Spleen (tissue), 13 donors: ENCODE measurements at places on chromosomes 6 and 20.

GRCh38 chr20:48740712-48741111, 87.1 kb downstream of the PREX1 start:
- no peak for DNase-seq

GRCh38 chr20:48952656-48953055, 31.1 kb downstream of the ARFGEF2 start:
- DNase-seq = no peak

DNA sequence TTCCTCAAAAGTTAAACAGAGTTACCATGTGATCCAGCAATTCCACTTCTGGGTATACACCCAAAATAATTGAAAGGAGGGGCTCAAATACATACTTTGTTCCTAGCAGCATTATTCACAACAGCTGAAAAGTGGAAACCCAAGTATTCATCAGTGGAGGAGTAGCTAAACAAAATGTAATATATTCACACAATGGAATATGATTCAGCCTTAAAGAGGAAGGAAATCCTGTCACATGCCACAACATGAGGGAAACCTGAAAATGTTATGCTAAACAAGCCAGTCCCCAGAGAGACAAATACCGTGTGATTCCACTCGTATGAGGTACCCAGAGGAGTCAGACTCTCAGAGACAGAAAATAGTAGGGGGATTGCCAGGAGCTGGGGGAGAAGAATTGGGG, 44.5 kb downstream of the PXDC1 start:
- DNase-seq = no peak

DNA sequence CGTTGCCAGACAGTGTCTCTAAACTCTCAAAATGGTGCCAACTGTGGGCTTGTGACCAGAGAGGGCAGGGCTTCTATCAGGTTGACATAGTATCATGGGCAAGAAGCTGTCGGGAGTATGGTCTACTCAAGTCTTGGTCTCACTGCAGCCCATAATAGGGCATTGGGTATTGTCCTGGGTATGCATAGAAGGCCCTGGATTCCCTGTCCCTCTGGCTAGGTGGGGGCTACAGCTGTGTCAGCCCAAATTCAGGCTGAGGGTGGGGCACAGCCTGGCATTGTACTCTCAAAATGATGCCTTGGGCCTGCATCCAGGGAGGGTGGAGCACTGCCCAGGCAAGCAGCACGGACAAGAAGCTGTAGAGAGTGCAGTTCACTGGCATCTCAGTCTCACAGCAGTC, 408.8 kb upstream of the MAN1A1 start:
- no peak for DNase-seq

DNA sequence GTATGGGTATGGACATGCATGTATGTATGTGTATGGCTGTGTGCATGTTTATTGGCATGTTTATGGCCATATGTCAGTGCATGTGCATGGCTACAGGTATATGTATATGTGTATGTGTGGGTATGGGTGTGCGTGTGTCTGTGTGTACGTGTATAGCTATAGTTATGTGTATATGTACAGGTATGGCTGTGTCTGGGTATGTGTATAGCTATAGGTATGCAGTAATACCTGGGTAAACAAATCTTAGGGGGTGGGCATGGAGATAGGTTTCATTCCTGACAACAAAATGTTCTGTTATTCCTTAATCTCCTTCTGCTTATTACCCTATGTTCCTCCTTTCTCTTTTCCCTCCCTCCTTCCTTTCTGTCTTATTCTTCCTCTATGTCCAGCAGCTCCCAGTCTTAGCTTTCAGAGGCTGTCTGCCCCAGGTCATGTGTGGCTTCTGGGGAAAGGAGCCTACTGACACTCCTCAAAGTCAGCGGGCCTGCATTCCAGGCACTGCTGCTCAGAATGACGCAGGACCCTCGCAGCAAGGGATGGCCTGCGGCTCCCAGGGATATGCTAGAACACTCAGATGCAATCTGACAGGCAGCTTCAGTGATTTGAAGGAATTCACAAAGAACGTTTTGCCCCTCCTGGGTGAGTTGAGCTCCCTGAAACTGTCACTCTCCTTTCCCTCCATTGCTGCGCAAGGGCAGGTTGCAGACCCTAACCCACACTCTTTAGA, 139.3 kb upstream of the PHACTR1 start:
- no peak for DNase-seq

DNA sequence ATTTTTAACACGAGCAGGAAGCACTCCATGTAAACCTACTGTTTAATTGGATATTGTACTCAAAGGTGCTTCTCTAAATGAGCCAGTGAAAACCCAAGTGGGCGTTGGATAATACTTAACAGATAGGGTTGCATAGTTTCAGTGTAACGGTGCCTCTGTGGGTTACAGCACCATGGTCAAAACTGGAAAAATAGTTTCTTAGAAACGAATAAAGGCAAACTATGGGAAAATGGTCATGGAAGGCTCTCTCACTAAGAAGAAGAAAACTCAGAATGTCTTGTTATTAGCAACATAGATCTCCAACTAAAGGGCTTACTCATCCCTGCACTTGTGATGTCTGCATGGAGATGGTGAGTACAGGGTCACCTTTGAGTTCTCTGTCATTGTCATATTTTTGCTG, 59.1 kb upstream of the NEDD9 start:
- DNase-seq = no peak

DNA sequence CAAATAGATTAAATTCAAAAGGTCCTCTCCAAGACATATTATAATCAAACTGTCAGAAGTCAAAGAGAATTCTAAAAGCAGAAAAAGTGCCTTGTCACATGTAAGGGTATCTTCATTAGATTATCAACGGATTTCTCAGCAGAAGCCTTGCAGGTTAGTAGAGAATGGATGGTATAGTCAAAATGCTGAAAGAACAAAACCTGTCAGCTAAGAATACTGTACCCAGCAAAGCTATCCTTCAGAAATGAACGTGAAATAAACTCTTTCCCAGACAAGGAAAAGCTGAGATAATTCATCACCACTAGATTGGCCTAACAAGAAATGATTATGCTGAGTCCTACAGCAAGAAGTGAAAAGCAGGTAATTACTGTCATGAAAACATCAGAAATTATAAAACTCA, 92.9 kb downstream of the STXBP5 start:
- DNase-seq = no peak

DNA sequence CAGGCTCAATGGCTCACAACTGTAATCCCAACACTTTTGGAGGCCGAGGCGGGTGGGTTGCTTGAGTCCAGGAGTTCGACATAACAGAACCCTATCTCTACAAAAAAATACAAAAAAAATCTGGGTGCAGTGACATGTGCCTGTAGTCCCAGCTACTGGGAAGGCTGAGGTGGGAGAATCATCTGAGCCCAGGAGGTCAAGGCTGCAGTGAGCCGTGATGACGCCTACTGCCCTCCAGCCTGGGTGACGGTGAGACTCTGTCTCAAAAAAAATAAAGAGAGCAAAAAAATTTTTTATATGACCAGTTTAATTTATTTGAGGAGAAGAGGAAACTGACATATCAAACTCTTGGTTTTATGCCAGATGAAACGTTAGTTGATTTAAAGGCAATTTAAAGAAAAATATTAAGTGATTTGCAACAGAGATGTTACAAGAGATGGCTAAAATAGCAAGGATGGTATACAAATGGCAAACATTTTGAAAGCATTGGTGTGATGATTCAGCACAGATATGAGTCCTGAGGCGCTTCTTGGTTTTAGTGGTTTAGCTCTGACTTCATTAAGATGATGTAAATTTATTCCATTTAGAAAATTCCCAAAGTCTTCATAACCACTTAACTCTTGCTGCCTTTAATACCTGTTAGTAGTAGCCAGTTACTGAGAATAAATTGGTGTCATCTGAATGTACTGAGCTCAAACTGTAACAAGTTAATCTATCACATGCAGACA, 17.7 kb downstream of the GTF2H5 start:
- no peak for DNase-seq

GRCh38 chr20:9581509-9581908, 67.1 kb downstream of the LAMP5 start:
- no peak for DNase-seq

DNA sequence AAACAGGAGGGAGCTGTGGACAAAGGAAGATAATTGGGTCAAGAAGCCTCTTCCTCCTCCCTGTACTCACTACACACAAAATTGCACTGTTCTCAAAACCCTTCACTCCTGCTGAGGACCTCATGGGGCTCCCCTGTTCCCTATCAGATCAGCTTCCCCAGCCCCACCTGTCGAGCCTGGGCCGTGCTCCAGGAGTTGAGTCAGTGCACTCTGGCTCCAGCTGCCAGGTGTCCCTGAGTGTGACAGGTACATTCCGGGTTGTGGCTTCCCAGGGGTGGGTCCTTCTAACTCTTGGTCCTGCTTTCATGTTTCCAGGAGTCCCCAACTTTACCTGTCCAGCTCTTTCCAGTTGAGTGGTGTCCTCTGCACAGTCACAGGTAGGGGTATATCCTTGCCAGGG, 8.4 kb downstream of the RAB5IF start:
- DNase-seq = no peak

DNA sequence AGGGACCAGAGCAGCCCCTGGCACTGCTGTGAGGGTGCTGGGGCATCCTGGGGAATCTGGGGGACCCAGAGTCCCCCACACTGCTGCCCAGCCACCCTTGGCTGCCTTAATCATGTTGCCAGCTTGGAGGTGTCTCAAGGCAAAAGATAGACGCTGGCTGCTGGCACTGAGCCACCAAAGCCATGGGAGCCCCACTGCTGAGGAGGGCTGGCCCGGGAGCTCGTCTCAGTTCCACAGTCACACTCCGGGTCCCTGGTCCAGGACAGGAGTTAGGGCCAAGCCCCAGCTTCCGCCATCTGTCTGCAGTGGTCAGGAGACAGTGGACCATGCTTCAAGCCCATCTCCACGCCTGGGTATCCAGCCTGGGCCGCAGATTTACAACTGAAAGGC, 41.0 kb upstream of the HMGA1 start:
- no peak for DNase-seq

- DNase-seq = no peak
Measured at GRCh38 chr6:73798592-73798991, 102.6 kb downstream of the CD109 start.

DNA sequence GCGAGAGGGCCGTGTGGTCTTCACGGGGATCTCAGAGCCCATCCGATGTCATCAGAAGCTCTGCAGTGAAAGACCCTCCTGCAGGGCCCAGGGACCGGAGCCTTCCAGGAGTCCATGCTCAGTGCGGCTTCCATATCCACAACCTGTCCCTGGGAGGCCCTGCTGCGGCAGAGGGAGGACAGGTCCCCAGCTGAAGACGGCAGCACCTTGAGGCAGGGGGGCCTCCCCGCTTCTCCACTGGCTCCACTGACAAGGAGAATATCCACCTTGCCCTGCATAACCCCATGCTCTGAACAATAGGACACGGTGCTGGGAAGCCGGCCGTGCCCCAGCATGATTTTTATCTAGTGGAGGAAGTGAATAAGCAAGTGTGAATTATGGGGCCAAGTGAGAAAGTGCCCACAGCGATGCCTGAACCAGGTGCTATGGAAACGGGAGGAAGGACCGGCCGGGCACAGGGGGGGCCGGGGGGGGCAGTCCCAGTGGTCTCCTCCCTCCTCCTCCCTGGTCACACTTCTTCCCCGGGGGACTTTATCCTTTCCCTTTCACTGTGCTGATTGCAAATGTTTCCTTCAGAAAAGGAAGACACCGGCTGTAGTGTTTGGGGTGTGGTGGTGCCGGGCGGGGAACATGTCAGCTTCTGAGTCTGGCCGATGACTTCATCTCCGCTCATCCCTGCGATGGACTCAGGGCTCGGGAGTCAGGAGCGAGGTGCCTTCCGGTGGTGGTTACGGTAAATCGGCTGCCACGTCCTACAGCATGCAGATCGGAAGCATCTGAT, 225.1 kb downstream of the ERMARD start:
- DNase-seq = peak; percentile 74

GRCh38 chr6:30979141-30979540, 4.4 kb upstream of the MUC21 start:
- DNase-seq = no peak
